ENCODE measurements at places on chromosomes 4 and X.

- DNase-seq: no peak
These were observed 152.2 kb downstream of the ASMT start for GRCh38 chrX:1767026-1767425.

GRCh38 chrX:39859991-39860861, 237.5 kb downstream of the BCOR start:
- DNase-seq: peak; percentile 79

- DNase-seq: no peak
These were observed 187.8 kb upstream of the NUDT6 start for GRCh38 chr4:123110147-123110546.

GRCh38 chrX:132539611-132540010, 50.8 kb upstream of the MBNL3 start:
- no peak for DNase-seq

- no peak for DNase-seq
These were observed 91.1 kb upstream of the KIT start for GRCh38 chr4:54566608-54567007.

GRCh38 chrX:31366041-31366440, 294.2 kb upstream of the FTHL17 start:
- no peak for DNase-seq
